ENCODE measurements at places on chromosomes 7 and 10.

GRCh38 chr7:19957664-19958063, 184.2 kb upstream of the TMEM196 start:
- H3K4me1 ChIP-seq = no peaks in the 10 kb centered on the region
- no peak overlapping the region for H3K4me3 ChIP-seq
- no peak overlapping the region for H3K27ac ChIP-seq

DNA sequence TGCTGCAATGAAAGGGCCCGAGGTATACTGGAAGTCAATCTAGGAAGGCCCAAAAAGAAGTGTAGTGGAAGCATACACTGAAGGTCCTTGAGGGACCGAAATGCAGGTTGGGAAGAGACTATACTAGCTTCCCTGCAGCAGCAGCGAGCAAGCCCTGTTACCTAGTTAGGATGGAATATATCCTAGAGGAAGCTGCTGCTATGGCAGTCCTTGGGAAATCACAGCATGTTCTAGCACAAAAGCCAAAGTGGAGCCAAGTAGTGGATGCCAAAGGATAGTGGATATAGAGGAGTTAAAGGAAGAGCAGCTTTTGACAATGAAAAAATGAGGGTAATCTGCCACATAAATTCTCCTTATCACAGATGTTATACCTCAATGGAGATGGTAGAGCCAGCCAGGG, 123.8 kb upstream of the STARD3NL start:
- no peaks in the 10 kb centered on the region for H3K27me3 ChIP-seq
- no peaks in the 10 kb centered on the region for H3K36me3 ChIP-seq
- DNase-seq = no peak
- no peak overlapping the region for H3K4me3 ChIP-seq

DNA sequence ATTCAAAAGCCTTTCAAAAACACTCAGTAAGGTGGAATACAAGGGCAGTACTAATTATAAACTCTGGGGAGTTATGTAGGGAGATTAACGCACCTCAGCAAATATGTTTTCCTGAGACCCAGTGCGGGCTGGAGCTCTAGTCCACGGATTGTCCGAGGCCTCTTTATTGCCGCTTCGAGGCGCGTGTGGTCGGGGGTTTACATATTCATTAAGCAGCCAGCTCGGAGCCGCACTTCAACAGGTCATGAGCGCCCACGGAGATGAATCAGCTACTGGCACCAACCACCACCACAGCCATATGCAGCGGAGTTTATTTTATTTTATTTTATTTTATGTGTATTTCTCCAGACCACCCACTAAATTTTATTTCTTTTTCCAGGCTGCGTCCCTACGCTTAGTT, 195.9 kb upstream of the ADARB2 start:
- no peak for DNase-seq
- H3K27me3 ChIP-seq = no peaks in the 10 kb centered on the region
- no peak overlapping the region for H3K27ac ChIP-seq
- no peak overlapping the region for H3K4me3 ChIP-seq
- no peaks in the 10 kb centered on the region for H3K36me3 ChIP-seq

DNA sequence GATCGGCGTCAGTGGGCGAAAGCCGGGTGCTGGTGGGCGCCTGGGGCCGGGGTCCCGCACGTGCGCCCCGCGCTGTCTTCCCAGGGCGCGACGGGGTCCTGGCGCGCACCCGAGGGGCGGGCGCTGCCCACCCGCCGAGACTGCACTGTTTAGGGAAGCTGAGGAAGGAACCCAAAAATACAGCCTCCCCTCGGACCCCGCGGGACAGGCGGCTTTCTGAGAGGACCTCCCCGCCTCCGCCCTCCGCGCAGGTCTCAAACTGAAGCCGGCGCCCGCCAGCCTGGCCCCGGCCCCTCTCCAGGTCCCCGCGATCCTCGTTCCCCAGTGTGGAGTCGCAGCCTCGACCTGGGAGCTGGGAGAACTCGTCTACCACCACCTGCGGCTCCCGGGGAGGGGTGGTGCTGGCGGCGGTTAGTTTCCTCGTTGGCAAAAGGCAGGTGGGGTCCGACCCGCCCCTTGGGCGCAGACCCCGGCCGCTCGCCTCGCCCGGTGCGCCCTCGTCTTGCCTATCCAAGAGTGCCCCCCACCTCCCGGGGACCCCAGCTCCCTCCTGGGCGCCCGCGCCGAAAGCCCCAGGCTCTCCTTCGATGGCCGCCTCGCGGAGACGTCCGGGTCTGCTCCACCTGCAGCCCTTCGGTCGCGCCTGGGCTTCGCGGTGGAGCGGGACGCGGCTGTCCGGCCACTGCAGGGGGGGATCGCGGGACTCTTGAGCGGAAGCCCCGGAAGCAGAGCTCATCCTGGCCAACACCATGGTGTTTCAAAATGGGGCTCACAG, 1.1 kb downstream of the EGFR start:
- no peaks in the 10 kb centered on the region for H3K4me1 ChIP-seq
- H3K4me3 ChIP-seq = no peak overlapping the region
- H3K27me3 ChIP-seq = no peaks in the 10 kb centered on the region
- no peak for DNase-seq
- H3K27ac ChIP-seq = no peak overlapping the region

GRCh38 chr7:54969208-54969967, 49.4 kb upstream of the EGFR start:
- H3K4me3 ChIP-seq = no peak overlapping the region
- H3K4me1 ChIP-seq = no peaks in the 10 kb centered on the region
- H3K27me3 ChIP-seq = no peaks in the 10 kb centered on the region
- H3K36me3 ChIP-seq = no peaks in the 10 kb centered on the region
- no peak for DNase-seq

- no peaks in the 10 kb centered on the region for H3K36me3 ChIP-seq
- no peak overlapping the region for H3K27ac ChIP-seq
- DNase-seq = no peak
- H3K27me3 ChIP-seq = no peaks in the 10 kb centered on the region
Observed at GRCh38 chr7:55420530-55420929, 55.4 kb downstream of the LANCL2 start.

GRCh38 chr7:151100921-151101320, 14.6 kb downstream of the AGAP3 start:
- H3K4me1 ChIP-seq = no peaks in the 10 kb centered on the region
- no peak overlapping the region for H3K4me3 ChIP-seq
- H3K27ac ChIP-seq = no peak overlapping the region
- no peaks in the 10 kb centered on the region for H3K27me3 ChIP-seq

- no peaks in the 10 kb centered on the region for H3K4me1 ChIP-seq
- no peaks in the 10 kb centered on the region for H3K36me3 ChIP-seq
- H3K4me3 ChIP-seq = no peak overlapping the region
- H3K27me3 ChIP-seq = no peaks in the 10 kb centered on the region
Observed at GRCh38 chr10:102342458-102342857, 53.0 kb upstream of the NFKB2 start.

GRCh38 chr7:125061776-125062397, 132.3 kb upstream of the POT1 start:
- no peak overlapping the region for H3K27ac ChIP-seq
- no peaks in the 10 kb centered on the region for H3K4me1 ChIP-seq
- no peaks in the 10 kb centered on the region for H3K27me3 ChIP-seq
- no peak overlapping the region for H3K4me3 ChIP-seq

- DNase-seq = no peak
- no peaks in the 10 kb centered on the region for H3K36me3 ChIP-seq
- no peak overlapping the region for H3K4me3 ChIP-seq
- no peaks in the 10 kb centered on the region for H3K27me3 ChIP-seq
- H3K4me1 ChIP-seq = no peaks in the 10 kb centered on the region
Observed at GRCh38 chr7:19284596-19285300, 139.5 kb upstream of the FERD3L start.

- no peak overlapping the region for H3K4me3 ChIP-seq
- no peak for DNase-seq
- H3K27me3 ChIP-seq = no peaks in the 10 kb centered on the region
- no peaks in the 10 kb centered on the region for H3K36me3 ChIP-seq
- H3K4me1 ChIP-seq = no peaks in the 10 kb centered on the region
Observed at GRCh38 chr7:13933536-13933935, 55.9 kb downstream of the ETV1 start.

DNA sequence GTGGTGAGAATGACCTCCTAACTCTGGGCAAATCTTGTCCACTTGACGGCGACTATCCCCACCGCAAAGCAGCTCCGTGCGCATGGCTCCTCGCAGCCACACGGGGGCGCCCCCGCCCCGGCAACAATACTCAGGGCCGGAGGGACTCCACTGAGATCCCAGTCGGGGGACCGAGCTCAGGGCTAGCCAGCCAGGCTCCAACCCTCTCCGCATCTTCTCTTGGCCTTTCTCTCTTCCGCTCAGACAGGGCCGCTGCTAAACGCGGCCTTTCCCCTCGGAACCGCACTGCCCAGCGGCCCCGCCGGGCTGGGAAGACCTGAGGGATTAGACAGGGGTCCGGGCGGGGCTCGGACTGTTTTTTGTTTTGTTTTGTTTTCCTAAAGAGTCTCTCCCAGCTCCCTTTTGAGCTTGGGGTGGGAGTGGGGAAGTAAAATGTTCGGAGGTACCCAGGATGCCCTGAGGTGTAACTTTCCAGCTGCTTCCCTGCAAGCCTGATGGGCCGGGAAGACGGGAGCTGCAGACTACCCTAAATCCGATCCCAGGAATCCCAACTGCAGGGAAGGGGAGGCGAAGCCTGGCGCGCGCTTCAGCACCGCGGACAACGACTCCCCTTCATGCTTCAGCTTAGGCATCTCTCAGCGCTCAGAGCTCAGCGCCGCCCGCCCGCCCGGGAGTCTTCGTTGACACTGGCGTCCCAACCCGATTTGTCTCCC, 2.7 kb downstream of the KCNIP2 start:
- H3K27ac ChIP-seq = no peak overlapping the region
- peak overlapping the region; percentile 64 for H3K4me3 ChIP-seq
- H3K36me3 ChIP-seq = no peaks in the 10 kb centered on the region
- no peaks in the 10 kb centered on the region for H3K4me1 ChIP-seq
- peak; percentile 83 for DNase-seq

DNA sequence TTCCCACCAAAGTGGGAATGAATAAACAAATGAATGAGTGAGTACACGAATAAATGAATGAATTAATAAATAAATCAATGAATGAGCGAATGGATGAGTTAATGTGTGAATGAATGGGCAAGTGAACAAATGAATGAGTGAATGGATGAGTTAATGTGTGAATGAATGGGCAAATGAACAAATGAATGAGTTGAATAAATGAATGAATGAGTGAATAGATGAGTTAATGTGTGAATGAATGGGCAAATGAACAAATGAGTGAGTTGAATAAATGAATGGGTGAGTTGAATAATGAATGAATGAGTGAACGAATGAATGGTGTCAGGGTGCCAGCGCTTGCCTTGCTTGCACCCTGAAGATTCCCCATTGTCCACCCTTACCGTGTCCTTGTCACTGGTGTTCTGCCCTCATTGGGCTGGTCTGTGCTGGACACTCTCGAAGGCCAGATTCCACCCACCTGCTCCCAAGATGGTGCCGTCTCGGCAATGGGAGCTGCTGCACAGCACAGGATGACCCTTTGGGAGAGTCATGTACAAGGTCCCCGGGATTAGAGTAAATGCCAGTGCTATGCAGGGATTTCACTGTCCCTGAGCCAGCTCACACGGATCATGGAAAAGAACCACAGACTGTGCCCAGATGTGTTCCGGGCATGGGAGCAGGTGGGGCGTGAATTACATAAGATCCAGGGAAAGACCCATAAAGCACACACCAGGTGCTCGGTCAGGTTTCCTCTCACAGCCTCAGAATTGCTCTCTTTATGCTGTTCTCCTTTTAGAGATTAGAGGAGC, 83.2 kb downstream of the CAMK1D start:
- no peak overlapping the region for H3K27ac ChIP-seq
- DNase-seq = no peak
- H3K27me3 ChIP-seq = no peaks in the 10 kb centered on the region
- H3K4me3 ChIP-seq = no peak overlapping the region

DNA sequence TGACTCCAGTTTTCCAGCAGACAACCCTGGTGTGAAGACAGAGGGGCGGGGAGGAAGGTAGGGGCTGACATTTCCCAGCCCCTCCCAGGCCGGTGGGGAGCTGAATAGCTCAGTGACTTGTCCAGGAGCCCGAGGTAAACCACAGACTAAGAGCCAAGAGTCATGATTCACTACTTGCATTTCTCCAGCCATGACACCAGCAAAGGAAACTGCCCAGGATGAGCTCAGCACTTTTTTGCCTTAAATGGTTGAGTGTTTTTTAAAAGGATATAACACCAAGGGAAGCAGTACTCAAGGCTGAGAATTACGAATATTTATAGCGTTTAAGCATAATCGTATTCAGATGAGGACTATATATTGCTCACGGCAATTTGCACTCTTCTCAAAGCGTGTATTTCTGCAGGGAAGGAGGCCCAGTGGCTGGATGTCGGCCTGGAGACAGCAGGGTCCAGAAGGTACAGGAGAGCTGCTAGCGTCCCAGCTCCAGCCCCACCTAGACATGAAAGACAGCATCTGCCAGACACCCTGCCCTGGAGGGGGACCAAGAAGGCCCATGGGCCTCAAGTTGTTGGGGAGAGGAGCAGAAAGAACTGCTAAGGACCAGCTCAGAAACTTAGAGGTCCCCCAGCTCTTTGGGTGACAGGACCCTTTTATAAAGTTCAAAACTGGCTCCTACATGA, 141.4 kb downstream of the GRID1 start:
- no peaks in the 10 kb centered on the region for H3K27me3 ChIP-seq
- H3K27ac ChIP-seq = no peak overlapping the region
- H3K4me3 ChIP-seq = no peak overlapping the region
- peak; percentile 24 for DNase-seq

DNA sequence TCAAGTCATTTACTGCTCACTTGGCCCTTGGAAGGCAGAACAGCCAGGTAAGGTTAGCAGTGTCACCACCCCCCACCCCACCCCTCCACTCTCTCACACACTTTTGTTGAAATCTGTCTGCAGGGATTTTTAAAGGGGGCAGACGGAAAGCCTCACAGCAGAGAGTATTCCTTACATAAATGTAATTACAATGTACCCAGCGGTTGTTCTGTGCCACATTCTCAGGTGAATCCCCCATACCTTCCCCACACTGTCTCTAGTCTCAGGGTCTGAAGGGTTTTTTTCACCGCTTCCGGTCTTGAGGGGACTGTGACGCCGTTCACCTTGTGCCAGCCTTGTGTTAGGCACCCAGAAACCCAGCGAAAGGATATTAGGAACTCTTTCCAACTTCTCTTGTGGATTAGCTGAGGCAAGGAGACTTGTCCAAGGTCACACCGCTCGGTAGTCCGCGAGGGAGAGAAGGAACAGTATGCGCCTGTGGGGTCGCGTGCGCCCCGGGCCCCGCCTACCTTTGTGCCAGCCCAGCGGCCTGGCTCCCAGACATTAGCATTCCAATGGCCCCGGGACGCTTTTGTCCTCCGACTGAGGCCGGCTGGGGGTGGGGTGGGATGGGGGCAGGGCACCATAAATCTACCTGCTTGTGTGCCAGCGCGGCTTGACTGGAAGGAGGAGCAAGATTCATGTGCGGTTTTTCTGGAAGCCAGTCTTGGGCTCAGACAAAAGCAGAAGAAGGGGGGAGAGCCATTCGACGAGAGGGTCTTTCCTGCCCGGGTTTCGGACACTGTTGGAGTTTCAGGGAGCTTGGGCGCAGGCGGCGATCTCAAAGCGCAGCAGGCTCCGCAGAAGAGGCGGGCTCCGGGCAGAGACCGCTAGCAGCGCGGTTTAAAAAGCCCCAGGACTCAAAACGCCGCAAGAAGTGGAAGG, 4.5 kb downstream of the NEUROG3 start:
- no peak for DNase-seq
- no peaks in the 10 kb centered on the region for H3K36me3 ChIP-seq
- H3K4me3 ChIP-seq = no peak overlapping the region
- H3K27ac ChIP-seq = no peak overlapping the region
